ENCODE measurements at places on chromosomes 16 and 17.
A peak's percentile ranks its signal among the peaks of the same experiment; 100 is the strongest.

- no peak for DNase-seq
These were observed 76.5 kb downstream of the TIMM22 start for GRCh38 chr17:1073241-1073962.

DNA sequence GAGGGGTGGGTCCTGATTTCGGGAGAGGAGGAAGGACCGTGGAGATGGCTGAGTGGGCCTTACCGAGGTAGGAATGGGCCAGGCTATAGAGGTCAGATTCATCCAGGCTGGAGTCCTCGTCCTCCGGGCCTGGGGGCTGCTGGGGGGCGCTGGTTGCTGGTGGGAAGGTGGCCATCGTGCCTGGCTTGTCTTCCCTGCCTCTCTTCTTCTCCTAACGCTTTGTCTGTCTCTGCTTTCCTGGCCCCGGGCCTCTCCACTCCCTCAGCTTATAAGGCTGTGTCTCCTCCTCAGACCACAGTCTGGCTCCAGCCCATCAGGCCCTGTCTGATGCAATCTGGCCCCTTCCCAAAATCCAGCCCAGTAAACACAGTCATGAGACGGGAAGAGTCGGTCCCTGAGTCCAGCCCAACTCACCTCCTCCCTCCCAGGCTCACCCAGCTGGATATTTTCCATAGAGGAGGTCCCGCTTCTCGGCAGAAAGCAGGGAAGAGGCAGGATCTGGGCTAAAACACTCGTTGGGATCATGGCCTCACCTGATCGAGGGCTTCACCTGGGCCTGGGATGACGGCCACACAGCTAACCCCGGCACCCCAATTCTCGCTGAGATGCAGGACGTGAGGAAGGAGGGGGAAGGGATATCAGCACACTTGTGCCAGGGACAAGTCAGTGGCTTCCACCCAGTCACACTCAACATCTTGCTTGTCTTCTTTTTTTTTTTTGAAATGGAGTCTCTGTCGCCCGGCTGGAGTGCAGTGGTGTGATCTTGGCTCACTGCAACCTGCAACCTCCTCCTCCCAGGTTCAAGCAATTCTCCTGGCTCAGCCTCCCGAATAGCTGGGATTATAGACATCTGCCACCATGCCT, at the start of gene NUPR1:
Gene NUPR1, minus strand, starts transcription at position 242 of the 864 bp plus-strand sequence. Its CDS starts 67 bp downstream, at position 175.
- DNase-seq = peak; percentile 63

GRCh38 chr17:4412933-4413831, 20.6 kb upstream of the SPNS3 start:
- peak; percentile 91 for DNase-seq

GRCh38 chr17:44432254-44433157, 43.1 kb upstream of the ITGA2B start:
- no peak for DNase-seq

GRCh38 chr17:4944554-4945175, 3.7 kb downstream of the PFN1 start:
- DNase-seq = no peak

DNA sequence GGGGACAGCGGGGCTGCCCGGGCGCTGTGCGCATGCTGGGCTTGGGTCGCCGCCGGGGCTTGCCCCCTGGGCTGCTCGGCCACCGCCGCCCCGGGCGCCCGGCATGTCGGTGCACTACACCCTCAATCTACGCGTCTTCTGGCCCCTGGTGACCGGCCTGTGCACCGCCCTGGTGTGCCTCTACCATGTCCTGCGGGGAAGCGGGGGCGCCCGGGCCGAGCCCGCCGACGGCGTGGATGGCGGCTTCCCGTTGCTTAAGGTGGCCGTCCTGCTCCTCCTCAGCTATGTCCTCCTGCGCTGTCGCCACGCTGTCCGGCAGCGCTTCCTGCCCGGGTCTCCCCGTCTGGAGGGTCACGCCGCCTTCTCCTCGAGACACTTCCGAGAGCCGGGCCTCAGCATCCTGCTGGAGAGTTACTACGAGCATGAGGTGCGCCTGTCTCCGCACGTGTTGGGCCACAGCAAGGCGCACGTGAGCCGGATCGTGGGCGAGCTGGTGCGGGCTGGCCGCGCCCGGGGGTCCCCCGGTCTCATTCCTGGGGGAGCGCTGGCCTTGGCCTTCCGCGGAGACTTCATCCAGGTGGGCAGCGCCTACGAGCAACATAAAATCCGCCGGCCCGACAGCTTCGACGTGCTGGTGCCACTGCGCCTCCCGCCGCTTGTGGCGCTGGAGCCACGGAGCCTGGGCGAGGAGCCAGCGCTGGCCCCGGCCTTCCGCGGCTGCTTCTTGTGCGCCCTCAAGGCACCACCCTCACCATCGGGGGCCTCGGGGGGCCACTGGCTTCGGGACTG, 789 bp downstream of the ITPRIPL2 start:
- peak; percentile 79 for DNase-seq

DNA sequence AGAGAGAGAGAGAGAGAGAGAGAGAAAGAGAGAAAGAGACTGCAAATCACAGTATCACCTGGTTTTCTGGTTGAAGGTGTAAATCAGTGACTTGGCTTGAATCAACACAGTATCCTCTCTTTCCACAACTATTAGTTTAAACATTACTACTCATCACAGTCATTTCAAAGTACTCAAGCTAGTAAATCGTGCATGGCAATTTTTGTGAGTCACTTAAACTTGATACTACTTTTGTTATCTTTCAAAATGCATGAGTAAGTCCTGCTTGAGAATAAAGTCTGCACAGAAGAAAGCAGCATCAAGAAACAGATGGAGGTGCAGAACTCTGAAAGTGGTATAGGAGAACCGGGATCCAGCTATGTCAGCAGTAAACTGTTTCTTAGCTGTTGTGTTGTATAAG, 535.4 kb downstream of the CDH8 start:
- no peak for DNase-seq
